ENCODE measurements at places on chromosomes 6 and 20. TPM values are rescaled to one million over a fixed set of nuclear protein-coding genes. Genes with fewer than 3 reads are reported as not detected.

DNA sequence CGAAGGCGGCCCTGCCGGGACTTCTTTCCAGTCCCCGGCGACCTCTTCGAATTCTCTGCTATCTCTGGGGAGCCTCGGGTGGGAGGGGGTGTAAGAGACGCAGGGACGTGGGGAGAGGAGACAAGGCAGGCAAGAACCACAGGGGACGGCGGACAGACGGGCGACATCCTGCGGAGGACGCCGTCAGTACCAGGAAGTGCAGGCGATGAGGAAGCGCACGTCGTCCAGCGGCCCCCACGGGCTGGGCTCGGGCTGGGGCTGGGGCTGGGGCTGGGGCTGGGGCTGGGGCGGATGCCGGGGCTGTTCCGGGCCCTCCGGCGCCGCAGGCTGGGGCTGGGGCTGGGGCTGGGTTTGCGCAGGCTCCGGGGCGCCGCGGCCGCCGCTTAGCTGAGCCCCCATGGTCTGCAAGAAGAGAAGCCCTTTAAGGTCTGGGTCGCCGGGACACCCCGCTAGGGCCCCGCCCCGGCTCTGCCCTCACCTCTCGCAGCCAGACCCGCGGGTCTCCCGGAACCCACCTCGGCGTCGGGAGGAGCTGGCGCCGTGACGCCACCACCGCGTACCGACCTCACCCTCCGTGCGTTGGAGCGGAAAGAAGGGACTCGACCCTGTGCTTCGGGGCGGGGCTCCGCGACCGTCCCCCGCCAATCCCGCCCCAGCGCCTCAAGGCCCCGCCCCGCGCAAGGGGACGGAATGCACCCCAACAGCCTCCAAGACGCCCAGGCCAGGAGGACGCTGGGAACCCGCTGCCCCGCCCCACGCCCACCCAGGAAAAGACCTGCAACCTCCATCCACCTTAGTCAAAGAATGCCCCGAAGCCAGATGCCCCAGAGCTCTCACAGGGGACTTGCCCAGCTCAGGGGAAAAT, at the start of gene MMP24OS:
MMP24OS (minus strand) TSS at position 592 of the 865 bp plus-strand sequence; CDS start at position 399, 193 bp downstream.
- H3K4me3 ChIP-seq = peak within 1 kb of the TSS; percentile 98
- DNase-seq = peak; percentile 92
- peak within 1 kb of the TSS; percentile 96 for H3K27ac ChIP-seq
- peaks cover 20% of the 10 kb centered on the region for H3K4me1 ChIP-seq
- no peaks in the 10 kb centered on the region for H3K27me3 ChIP-seq

GRCh38 chr6:17845598-17845997, 138.9 kb upstream of the NUP153 start:
- H3K27me3 ChIP-seq = peaks cover 10% of the 10 kb centered on the region
- no peaks in the 10 kb centered on the region for H3K36me3 ChIP-seq
- peaks cover 1% of the 10 kb centered on the region for H3K4me1 ChIP-seq
- H3K27ac ChIP-seq = no peak overlapping the region
- no peak overlapping the region for H3K4me3 ChIP-seq

The GLYATL3 gene
- total RNA-seq = not detected

- H3K27me3 ChIP-seq = no peaks in the 10 kb centered on the region
- H3K4me3 ChIP-seq = peak overlapping the region; percentile 68
- peak overlapping the region; percentile 97 for H3K27ac ChIP-seq
- H3K36me3 ChIP-seq = peaks cover 9% of the 10 kb centered on the region
These were observed 40.0 kb upstream of the TAF8 start for GRCh38 chr6:42010185-42010891.

- no peaks in the 10 kb centered on the region for H3K27me3 ChIP-seq
- no peak for DNase-seq
- H3K4me3 ChIP-seq = no peak overlapping the region
- H3K36me3 ChIP-seq = no peaks in the 10 kb centered on the region
- no peaks in the 10 kb centered on the region for H3K4me1 ChIP-seq
- H3K27ac ChIP-seq = no peak overlapping the region
These were observed 77.8 kb upstream of the HTR1E start for GRCh38 chr6:86859513-86859912.

The PERP gene
- total RNA-seq = 8.7 TPM

The OOEP gene
- total RNA-seq = 0.45 TPM

The DNAH8 gene
- 0.02 TPM for total RNA-seq

DNA sequence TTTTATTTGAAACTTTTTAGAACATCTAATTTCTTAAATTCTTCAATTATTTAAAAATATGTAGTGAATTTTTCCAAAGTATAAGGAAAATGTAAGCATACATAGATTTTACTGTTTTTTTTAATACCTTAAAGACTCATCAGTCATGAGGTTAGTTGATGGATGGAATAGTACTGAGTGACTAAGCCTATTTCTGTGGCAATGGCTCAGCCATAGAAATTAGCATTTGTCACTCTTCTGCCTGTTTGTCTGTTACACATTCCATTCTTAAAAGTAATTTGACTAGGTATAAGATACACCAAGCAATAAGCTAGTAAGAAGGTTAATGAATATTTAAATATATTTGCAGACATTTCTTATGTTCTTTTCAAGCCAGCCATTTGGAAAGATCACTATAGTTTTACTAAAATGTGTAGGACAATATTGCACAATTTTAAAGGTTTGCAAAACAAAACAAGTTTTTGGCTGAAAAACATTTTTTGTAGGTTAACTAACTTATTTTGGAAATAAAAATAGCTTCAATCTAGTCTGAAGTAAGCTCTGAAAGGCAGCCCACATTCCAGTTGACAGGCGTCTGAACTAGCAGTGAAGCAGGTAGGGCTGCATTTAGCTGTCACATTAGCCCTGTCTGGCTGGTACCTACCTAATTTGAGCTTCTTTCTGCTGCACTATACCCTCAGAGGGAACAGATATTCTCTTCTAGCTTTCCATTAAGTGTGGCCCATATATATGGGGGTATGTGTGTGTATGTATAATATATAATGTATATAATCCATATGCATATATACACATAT, 385.7 kb downstream of the GRIK2 start:
- DNase-seq = no peak
- H3K36me3 ChIP-seq = no peaks in the 10 kb centered on the region
- H3K4me3 ChIP-seq = no peak overlapping the region
- H3K27ac ChIP-seq = no peak overlapping the region
- no peaks in the 10 kb centered on the region for H3K4me1 ChIP-seq
- H3K27me3 ChIP-seq = no peaks in the 10 kb centered on the region

The C6orf15 gene
- total RNA-seq = not detected

GRCh38 chr6:169800668-169801395, 49.4 kb downstream of the ERMARD start:
- H3K27ac ChIP-seq = no peak overlapping the region
- peaks cover 30% of the 10 kb centered on the region for H3K4me1 ChIP-seq
- no peak overlapping the region for H3K4me3 ChIP-seq
- peaks cover 21% of the 10 kb centered on the region for H3K27me3 ChIP-seq
- no peak for DNase-seq

The SLC29A1 gene
- total RNA-seq = 50.0 TPM

- peaks cover 6% of the 10 kb centered on the region for H3K4me1 ChIP-seq
- no peak for DNase-seq
- no peak overlapping the region for H3K27ac ChIP-seq
- H3K36me3 ChIP-seq = peaks cover 7% of the 10 kb centered on the region
These were observed 88.4 kb downstream of the HACE1 start for GRCh38 chr6:104771258-104771832.

All from activated CD4-positive, alpha-beta memory T cell treated with anti-CD3 and anti-CD28 coated beads for 36 hours (primary cell).